ENCODE measurements at places on chromosomes 1 and 21.

DNA sequence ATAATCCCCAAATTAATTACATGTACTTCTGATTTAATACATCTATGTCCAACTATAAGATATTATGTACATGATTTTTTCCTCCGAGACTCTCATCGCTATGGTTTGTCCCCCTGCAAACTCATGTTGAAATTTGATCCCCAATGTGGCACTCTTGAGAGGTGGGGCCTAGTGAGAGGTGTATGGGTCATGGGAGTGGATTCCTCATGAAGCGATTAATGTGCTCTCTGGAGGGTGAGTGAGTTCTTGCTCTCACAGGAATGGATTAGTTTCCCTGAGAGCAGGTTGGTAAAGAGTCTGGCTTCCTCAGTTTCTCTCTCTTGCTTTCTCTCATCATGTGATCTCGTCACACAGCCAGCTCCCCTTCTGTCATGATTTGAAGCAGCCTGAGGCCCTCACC is 16.1 kb downstream of the HSF2BP start:
- no peak for DNase-seq

DNA sequence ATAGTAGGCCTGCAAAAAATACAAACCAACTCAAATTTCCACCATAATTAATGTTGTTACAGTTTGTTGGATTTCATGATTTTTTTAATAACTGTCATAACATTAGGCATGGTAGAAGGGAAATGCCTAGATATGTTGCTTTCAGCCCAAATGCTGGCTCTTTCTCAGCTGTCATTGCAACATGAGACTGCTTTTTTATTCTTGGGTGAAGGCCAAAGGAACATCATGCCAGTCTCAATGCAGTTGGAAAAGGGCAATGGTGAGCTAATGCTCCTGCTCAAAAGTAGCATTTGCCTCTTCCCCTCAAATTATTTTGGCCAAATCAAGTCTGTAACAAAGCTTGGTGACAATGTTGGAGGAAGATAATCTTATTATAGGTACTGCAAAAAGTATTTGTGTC is 877.7 kb upstream of the PRMT6 start:
- DNase-seq = no peak

- DNase-seq = peak; percentile 43
Observed at GRCh38 chr1:221487781-221488524, 253.9 kb downstream of the DUSP10 start.

GRCh38 chr1:233675893-233676292 is 62.0 kb downstream of the KCNK1 start:
- no peak for DNase-seq

DNA sequence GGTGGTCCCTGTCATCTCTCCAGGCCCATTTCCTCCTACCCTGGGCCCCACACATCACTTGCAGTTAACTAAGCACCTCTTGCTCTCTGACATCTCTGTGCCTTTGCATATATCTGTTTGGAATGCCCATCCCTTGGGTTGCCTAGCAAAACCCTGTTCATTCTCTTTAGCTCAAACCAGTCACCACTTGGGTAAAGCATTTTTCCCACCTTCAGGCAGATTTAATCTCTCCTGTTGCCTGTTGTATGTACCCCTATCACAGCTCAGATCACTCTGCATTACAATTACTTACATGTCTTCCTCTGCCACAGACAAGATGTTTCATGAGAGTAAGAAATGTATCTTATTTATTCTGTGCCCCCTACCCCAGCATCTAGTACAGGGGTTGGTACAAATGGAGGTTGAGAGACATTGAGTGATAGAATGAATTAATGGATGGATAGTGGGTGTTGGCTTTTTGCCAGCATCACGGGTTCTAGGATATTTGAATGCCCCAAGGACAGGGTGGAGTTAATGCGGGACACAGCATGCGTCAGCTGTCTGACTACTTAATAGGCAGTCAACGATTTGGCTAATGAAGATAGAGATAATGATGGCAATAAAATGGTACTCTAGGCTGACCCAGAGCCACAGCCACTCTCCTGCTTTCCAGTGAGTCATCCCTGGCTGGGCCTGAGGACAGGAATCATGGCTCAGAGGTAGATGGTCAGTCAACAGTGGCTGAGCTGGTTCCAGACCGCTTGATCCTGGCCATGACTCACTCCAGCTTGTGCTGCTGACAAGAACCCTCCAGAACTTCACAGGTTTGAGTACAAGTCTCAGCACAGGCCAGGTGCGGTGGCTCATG is 6.5 kb downstream of the NR0B2 start:
- no peak for DNase-seq

DNA sequence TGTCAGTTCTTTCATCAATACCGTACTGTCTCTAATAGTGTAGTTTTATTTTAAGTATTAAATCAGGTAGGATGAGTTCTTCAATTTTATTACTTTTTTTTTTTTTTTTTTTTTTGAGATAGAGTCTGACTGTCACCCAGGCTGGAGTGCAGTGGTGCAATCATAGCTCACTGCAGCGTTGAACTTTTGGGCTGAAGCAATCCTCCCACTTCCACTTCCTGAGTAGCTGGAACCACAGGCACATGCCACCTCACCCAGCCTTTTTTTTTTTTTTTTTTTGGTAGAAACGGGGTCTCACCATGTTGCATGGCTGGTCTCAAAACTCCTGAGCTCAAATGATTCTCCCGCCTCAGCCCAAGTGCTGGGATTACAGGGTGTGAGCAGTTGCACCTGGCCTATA is 44.3 kb downstream of the INAVA start:
- no peak for DNase-seq

DNA sequence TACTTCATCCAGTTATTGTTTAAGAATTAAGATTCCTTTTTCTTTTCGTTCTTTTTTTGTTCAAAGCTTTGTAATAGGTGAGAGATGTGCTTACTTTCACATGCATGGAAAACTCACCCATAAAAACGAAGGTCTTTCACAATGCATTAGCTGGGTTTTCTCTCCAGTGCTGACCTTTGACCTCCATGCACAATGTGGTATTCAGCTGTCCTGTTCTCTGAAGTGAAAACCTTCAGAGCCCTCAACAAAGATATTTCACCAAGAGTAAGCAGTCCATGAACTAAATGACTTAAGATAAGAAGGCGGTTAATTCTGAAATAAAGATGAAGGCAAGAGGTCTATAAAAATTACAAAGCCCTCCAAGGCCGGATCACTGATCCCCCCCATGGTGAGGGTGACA is 77.1 kb upstream of the IPO9 start:
- no peak for DNase-seq

DNA sequence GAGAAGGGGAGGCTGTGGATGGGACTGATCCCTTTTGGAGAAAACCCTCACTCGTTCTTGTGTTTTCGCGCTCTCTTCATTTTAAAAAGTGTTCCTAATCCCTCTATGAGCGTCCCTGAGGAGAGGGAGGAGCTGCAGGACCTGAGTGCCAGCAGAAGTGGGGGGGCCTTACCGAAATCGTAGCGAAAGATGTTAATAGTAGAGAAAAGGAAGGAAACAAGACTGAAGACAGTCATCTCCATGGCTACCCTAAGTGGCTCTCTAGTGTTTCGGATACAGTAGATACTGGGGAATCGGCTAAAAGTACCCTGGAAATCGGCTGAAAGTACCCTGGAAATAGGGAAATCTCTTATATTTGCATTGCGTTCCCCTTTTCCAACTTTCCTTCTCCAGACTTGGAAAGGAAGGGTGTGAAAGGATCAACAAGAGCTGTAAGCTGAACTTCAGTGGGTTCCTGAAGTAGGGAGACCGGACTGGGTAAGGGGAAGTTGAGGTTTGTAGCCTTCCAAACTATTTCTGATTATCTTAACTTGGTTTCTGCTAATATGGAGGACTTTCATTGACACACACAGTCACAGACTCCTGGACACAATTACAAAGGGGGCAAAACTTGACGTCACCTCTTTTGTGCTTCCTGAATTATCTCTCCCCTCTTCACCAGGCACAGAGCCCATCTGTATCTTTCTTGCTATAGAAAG is 486 bp upstream of the DSTYK start:
- no peak for DNase-seq

GRCh38 chr1:212981025-212981495 is 30.7 kb downstream of the VASH2 start:
- DNase-seq = peak; percentile 63

- DNase-seq = peak; percentile 80
Observed at GRCh38 chr1:152869808-152870419, 8.2 kb upstream of the SMCP start.

DNA sequence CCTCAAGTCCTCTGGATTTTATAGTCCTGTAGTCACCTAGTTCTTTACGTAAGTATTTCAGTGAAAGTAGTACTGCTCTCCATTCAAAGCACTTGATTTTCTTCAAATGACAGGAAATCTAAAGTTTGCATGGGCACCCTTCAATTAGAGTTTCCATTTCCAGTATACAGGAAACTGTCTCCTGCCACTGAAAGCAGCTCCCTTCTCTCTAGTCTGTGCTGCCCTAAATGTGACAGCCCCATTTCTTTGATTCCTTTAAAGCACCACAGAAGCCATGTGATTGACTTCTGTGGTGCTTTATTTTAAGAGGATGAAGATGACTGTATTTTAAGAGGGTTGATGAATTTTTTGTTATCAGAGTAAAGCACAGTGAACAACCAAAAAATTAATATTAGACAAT is 226.1 kb downstream of the DNAH14 start:
- no peak for DNase-seq

DNA sequence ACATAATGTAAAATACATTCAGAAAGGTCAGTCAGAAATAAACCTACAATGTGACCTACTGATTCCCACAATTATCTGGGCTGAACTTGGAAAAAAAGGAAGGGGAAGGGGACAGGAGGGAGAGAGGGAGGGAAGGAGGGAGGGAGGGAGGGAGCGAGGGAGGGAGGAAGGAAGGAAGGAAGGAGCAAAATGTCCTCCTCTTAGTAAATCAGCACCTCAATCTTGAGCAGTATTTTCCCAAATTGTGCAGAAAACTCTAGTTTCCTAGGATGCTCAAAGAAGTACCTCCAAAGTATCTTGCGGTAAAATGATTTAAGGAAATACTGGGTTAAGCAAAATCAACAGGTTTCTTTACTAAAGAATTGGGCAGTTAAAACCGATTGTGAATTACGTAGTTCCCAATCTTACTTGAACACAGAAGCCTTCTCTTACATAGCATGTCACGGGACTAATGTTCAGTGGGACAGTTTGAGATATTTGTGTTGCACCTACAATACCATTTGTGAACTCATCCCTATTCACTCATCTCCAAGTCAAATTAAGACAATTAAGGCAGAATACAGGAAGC is 51.0 kb upstream of the ASPM start:
- no peak for DNase-seq

GRCh38 chr21:40531431-40532110 is 315.4 kb downstream of the DSCAM start:
- DNase-seq = no peak

DNA sequence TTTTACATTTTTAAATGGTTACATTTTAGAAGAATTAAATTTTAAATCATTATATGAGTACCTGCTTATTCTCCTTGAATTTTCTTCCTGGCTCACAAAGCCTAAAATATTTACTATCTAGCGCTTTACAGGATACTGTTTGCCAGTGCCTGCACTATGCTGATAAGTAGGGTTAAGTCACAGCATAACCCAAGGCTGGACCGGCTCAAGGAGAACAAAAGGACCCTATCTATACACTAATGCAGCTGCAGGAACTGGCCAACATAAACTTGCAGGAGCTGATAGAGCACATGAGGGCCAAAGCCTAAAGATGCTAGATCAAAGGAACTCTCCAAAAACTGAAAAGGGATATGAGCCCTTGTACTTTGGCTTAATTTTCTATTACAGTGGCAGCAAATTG is 1086.9 kb upstream of the TMPRSS15 start:
- no peak for DNase-seq

DNA sequence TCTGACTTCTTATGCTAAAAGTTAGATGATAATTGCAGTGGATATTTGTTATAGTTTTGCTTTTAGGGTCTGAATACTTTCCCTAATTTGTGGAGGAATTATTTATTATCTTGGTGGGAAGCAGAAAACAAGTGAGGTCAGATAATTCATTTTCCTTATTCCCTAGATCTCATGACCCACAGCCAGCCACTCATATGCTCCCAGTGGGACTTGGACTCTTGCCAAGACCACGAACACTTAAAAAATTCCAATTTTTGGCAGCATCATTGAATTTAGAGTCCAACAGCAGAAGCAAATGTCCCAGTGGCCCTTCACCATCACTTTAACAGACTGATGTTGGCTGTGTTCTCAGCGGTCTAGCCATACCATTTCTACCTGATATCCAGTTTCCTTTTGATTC is 204.2 kb downstream of the HMCN1 start:
- no peak for DNase-seq

GRCh38 chr1:157137408-157138219 is 581 bp downstream of the ETV3 start:
- no peak for DNase-seq

DNA sequence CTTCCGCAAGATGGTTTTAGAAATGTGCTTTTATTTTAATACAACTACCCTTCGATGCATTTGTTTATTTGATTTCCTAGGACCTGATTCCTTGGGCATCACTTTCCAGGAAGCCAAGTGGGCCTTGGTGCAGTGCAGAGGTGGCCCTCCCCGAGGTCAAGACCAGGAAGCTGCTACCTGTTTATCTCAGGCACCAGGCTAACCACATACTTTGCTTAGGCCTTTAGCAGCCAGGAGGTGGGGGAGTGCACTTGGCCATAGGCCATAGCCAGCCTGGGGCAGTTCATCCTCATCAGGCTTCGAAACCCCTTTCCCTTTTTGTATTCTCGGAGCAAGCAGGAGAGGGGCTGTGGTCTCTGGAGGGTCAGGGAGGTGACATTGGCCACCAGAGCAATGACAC is 45.4 kb downstream of the SMYD2 start:
- no peak for DNase-seq

DNA sequence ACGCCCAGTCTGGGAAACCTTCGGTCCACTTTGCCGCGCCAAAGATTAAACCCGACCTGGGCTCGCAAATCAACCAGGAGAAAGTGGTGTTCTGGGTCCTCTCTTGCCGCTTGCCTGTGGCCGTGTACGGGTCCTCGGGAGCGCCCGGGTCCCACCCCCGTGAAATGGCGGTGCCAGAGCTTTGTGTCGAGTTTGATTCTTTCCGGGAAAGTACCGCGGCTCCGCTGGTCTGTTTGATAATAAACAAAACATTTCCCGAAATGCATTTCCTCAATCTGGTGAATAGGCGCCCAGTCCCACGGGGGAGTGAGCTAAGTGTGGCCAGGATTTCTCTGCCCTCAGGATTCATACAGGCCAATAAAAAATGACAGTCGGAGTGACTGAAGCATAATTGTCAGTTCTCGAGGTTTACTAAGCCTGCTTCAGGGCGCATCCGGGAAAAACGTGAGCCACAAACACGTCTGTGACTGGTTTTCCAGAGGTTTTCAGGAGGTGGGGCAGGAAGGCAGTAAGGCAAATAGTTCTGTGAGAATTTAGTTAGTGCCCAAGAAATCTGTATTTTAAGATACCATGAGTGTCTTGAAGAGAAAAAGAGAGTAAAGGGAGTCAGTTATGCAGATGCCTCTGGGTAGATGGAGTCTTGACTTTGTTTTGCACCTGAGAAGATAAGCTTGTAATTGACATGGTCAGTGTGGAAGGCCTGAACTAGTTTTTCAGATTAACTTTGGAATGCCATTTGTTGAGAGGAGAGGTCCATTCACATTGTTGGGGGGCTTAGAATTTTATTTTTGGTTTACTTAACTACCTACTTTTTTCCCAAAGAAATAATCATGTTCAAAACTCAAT is 675 bp downstream of the IFNAR1 start:
- peak; percentile 8 for DNase-seq

- no peak for DNase-seq
Observed at GRCh38 chr1:43225168-43225567, 44.6 kb upstream of the TMEM125 start.
